ENCODE measurements at places on chromosomes 6 and 20.

DNA sequence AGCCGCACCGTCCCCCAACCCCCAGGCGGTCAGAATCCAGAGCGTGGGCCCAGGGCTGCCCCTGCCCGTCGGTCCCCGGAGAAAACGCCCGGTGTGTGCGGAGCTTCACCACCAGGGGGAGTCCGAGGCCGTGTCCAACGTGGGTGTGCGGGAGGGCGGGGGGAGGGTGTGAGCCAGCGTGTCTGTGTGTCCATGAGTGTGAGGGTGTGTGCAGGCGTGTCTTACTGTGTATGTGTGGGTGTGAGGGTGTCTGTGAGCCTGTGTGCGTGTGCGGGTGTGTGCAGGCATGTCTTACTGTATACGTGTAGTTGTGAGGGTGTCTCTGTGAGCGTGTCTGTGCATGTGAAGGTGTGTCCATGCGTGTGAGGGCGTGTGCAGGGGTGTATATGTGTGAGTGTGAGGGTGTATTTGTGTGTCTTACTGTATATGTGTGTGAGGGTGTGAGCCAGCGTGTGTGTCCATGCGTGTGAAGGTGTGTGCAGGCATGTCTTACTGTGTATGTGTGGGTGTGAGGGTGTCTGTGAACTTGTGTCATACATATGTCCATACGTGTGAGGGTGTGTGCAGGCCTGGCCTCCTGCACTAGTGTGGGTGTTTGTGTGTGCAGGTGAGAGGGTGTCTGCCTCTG lies 24.6 kb upstream of the GATA5 start:
- peak; percentile 98 for DNase-seq

DNA sequence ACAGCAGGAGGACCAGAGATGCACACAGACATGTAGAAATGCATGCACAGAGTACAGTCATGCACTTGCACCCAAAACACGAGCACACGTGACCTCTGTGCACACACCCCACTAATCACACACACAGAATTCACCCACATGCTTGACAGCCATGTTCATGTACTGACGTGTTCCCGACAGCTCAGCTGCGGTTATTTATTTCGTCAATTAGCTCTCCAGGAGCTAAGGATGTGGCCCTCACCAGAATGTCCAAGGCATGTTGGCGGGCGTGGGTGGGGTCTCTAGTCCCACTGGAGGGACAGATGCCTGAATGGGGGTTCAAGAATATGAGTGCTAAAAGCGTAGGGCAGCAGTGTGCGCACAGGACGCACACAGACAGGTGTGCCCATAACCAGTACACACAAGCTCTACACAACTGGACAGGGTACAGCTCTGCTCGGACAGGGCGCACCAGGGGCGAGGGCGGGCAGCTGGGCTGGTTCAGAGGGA lies 571 bp upstream of the PRPF6 start:
- DNase-seq = no peak

- no peak for DNase-seq
Observed at GRCh38 chr20:37980876-37981275, 52.4 kb downstream of the TTI1 start.

- DNase-seq = no peak
Observed at GRCh38 chr6:37017606-37018197, 12.2 kb downstream of the FGD2 start.

DNA sequence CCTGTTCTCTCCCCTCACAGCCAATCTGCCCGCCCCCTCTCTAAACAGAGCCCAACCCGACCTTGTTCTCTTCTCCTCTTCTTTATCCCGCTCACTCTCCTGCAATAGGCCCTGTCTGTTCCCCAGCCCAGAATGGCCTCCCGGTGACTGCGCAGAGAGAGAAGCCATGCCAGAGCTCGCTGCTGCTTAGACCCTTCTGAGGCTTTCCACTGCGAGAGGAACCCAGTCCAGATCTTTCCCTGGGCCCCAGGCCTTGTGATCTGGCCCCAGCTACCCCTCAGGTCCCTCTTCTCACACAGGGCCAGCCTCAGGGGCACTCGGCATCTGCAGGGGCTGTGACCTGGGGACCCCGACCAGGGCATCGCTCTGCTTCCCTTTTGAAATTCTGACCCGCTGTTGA lies 58.1 kb downstream of the TMEM242 start:
- no peak for DNase-seq

- no peak for DNase-seq
Observed at GRCh38 chr6:15816661-15817060, 153.8 kb upstream of the DTNBP1 start.

- DNase-seq = no peak
Observed at GRCh38 chr20:825710-826421, 7.6 kb upstream of the FAM110A start.

GRCh38 chr20:58656831-58657230 lies 5.7 kb downstream of the STX16 start:
- no peak for DNase-seq

GRCh38 chr6:166955121-166955864 lies 1.1 kb downstream of the RNASET2 start:
- no peak for DNase-seq

GRCh38 chr6:128903715-128904114 lies 20.8 kb downstream of the LAMA2 start:
- DNase-seq = no peak

DNA sequence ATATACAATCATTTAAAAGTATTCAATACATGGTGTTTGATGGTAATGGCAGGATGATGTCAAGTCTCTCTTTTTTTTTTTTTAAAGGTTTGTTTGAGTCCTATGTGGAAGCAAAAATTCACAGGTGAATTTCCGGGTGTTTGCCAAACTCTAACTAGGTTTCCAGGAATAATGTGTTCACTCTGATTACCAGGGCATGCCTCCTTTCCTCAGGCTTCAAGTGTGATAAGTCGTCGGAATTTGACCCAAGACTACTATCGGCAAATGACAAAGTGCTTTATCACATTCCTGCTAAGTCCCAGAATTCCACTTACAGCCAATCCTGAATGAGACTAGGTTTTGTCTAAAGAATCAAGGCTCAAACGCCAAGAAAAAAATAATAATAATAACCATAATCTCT lies 7.3 kb downstream of the OARD1 start:
- DNase-seq = no peak

GRCh38 chr20:24770628-24771541 lies 178.2 kb upstream of the CST7 start:
- DNase-seq = no peak

Measured in HTR-8/SVneo (cell line).